Type B pancreatic cell (in vitro differentiated cells): ENCODE measurements at places on chromosomes 4 and X.

- peaks cover 15% of the 10 kb centered on the region for H3K36me3 ChIP-seq
- H3K27me3 ChIP-seq = no peaks in the 10 kb centered on the region
- peak overlapping the region; percentile 64 for H3K27ac ChIP-seq
- no peak for DNase-seq
Observed at GRCh38 chr4:30770049-30770549, 49.9 kb downstream of the PCDH7 start.

DNA sequence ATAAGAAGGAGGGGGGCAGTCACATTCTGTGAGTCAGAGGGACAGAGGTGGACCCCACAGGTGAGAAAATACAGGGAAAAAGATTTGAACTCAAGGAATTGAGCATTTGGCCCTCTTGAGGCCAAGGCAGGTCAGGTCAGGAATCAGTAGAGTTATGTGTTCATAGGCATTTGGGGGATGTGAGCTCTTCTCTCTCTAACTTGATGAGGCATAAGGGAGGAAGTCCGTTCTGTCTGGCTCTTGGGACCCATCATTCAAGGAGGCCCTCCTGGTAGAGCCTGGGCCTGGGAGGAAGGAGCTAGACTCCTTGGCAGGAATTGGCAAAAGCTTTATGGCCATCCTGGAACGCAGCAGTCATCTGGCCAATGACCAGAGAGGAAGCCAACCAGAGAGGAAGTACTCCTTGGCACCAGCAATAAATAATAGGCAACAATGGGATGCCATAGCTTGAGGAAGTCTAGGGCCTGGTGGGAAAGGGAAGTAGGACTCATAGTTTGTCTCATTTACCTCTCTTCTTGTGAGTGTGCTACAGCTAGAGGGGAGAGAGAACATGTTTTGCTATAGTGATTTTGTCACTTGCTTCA lies 53.0 kb downstream of the MSN start:
- DNase-seq = no peak
- no peaks in the 10 kb centered on the region for H3K4me1 ChIP-seq
- no peak overlapping the region for H3K27ac ChIP-seq
- peaks cover 6% of the 10 kb centered on the region for H3K36me3 ChIP-seq
- H3K27me3 ChIP-seq = no peaks in the 10 kb centered on the region

DNA sequence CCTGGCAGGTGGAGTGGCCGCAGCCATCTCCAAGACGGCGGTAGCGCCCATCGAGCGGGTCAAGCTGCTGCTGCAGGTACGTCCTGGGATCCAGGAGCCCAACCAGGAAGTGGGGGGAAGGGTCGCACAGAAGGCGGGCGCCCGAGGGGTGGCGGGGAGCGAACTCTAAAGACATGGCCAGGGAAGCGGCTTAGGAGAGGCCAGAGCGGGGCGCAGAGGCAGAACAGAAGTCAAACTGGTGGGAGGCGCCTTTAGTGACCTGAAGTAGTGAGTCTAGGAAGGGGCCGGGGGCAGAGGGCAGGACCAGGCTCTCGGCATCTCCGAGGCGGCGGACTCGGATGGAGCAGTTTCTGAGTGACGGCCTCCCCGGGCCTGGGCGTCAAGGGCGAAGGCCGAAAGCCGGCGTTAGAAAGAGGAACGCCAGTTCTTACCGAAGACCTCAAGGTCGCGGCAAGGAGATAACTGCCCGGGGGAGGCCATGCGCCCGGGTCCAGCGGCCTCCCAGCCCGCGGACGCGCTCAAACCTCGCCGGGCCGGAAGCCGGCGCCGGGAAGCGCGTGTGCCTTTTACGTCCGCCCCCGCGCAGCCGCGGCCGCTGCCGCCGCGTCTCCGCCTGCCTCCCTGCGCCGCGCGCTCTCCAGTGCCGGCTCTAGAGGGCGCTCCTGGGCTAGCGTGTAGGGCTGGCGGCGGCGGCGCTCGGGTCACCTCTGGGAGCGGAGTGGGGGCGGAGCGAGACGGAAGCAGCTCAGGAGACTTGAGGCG lies 488 bp downstream of the SLC25A5 start:
- peak overlapping the region; percentile 86 for H3K27ac ChIP-seq
- peak overlapping the region; percentile 90 for H3K4me3 ChIP-seq
- no peaks in the 10 kb centered on the region for H3K4me1 ChIP-seq
- peak; percentile 88 for DNase-seq
- H3K27me3 ChIP-seq = no peaks in the 10 kb centered on the region

DNA sequence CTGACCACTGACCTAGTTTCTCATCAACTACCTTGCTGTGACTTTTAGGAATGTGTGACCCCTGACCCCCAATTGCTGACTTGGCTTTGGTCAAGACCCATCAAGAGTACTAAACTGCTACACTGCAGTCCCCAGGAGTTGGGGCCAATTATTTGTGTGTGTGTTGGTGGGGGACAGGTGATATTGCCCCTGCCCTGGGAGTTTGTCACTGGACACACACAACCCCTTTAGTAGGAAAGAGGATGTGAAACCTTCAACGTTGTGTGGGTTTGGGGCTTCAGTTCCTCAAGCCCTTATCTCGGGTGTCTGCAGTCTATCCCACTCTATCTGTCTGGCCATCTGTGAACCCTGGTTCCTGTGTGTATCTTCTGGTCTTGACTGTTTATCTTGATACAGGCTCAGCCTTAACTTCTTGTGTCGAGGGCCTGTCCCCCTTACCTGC lies 6.5 kb downstream of the SASH3 start:
- H3K27ac ChIP-seq = no peak overlapping the region
- H3K4me3 ChIP-seq = no peak overlapping the region
- no peaks in the 10 kb centered on the region for H3K4me1 ChIP-seq

DNA sequence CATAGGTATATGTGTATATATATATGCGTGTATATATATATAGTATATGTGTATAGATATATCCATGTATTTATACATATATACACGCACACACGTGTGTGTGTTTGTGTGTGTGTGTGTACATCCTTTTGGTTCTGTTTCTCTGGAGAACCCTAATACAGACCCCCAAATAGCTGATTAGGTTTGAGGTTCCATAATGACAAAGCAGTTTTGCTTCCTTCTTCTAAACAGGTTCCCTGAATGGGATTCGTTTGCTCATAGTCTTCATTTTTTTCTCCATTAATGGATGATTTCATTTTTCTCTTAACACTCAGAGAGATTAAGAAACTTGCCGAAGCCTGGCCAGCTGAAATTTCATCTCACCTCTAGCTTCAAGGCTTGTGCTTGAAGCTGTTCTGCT lies 234.0 kb upstream of the BCOR start:
- H3K4me3 ChIP-seq = no peak overlapping the region
- no peaks in the 10 kb centered on the region for H3K4me1 ChIP-seq
- no peak overlapping the region for H3K27ac ChIP-seq
- no peaks in the 10 kb centered on the region for H3K36me3 ChIP-seq
- H3K27me3 ChIP-seq = no peaks in the 10 kb centered on the region
- DNase-seq = no peak

GRCh38 chr4:84394386-84394785 lies 104.7 kb downstream of the NKX6-1 start:
- no peak overlapping the region for H3K4me3 ChIP-seq
- H3K27ac ChIP-seq = no peak overlapping the region
- no peak for DNase-seq
- H3K36me3 ChIP-seq = no peaks in the 10 kb centered on the region

GRCh38 chr4:106691749-106692148 lies 323.2 kb upstream of the GIMD1 start:
- no peaks in the 10 kb centered on the region for H3K36me3 ChIP-seq
- no peak overlapping the region for H3K27ac ChIP-seq
- H3K4me1 ChIP-seq = no peaks in the 10 kb centered on the region
- DNase-seq = no peak
- H3K27me3 ChIP-seq = no peaks in the 10 kb centered on the region
- no peak overlapping the region for H3K4me3 ChIP-seq

DNA sequence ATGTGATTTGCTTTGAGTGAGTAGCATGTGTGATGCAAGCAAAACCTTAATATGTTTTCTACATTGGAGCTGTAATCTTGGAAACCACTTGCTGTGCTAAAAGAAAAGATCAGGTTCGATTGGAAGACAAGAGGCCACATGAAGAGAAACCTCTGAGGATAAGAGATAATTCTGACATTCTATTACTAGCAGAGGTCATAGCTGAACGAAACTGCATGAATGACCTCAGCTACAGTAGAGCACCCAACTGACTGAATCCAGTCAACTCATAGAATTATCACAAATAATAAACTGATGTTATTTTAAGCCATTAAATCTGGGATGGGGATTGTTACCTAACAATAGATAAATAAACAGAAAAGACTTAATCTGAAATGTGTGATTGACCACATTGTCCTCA lies 147.1 kb downstream of the CAMK2D start:
- no peak overlapping the region for H3K4me3 ChIP-seq
- no peaks in the 10 kb centered on the region for H3K4me1 ChIP-seq

DNA sequence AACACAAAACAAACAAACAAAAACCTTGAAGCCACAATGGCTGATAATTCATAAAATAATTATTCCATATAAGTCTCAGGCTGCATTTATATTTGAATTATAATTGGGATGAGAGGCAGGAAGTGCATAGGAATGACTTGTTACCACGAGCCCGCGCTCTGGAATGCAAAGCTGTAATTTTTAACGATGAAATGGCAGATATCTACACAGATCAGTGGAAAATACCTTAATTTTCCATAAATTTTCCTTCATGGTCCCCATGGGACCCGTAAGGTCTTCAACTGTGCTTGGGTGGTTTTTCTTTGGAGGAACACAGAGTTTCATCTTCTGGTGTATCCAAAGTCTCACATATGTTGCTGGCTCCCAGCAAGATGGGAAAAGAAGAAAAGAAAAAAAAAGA lies 226.8 kb downstream of the SHOX start:
- H3K4me1 ChIP-seq = peaks cover 6% of the 10 kb centered on the region
- no peak for DNase-seq
- H3K36me3 ChIP-seq = no peaks in the 10 kb centered on the region
- peaks cover 5% of the 10 kb centered on the region for H3K27me3 ChIP-seq
- no peak overlapping the region for H3K27ac ChIP-seq
- no peak overlapping the region for H3K4me3 ChIP-seq

DNA sequence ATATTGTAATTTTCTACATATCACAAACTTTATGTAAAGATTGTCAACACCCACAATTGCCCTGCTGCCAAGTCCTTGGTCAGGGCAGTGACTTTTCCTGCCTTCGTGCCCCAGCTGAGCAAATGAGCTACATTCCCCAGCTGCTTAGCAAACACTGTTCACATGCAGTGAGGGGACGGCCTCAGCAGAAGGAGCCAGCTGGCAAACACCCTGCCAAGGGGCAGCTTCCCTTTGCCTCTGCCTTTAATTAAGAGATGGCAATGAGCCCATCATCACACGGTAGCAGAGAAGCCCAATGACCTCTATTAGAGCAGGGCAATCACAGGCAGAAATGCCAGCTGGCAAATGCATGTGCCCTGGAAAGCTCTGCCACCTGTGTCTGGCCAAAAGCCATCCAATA lies 253.4 kb downstream of the EPHA5 start:
- DNase-seq = no peak
- H3K27ac ChIP-seq = no peak overlapping the region
- no peaks in the 10 kb centered on the region for H3K4me1 ChIP-seq
- no peak overlapping the region for H3K4me3 ChIP-seq
- H3K36me3 ChIP-seq = no peaks in the 10 kb centered on the region

DNA sequence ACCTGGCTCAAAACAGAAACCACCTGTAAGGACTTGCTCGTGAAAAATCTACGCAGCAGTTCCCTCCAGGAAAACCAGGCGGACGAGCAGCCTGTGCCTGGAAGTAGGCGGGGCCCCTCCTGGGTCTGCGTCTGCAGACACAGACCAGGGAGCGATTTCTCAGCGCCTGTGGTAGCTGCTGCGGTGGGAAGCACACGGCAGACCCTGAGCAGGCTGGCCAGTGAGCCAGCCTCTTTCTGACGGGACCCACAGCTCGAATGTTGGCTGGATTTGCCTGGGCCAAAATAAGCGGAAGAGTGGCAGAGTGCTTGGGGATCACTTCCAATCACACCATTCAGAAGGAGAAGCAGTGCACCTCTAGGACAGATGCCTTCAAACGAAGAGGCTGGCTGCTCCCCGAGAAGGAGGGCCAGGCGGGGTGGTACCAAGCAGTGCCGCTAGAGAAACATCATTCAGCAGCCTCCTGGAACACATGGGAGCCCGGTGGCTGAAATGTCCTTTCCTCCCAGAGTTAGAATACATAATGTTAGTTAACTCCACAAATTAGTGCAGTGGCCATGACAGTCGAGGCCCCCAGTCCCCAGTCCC lies 85.9 kb downstream of the GATB start:
- DNase-seq = no peak
- H3K27ac ChIP-seq = peak overlapping the region; percentile 66
- H3K36me3 ChIP-seq = peaks cover 7% of the 10 kb centered on the region
- no peaks in the 10 kb centered on the region for H3K27me3 ChIP-seq

DNA sequence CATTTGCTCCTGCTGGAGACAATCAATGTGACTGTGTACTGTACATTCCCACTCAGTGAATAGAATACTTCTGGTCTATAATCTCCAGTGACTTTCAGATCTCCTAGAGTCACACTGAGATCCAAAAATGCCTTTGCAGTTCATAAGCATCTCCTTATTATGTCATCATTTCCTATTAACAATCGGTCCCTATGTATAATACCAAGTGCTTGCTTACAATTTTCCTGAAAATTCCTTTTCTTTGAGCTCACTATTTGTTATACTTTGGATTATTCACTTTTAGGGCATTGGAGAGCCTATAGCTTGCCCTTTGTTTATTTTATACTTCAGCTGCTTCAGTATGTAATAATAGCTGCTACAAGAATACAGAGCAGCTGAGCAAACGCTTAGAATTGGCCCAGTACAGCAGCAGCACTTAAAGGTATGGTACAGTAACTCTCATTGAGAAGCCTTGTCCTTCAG lies 313.0 kb downstream of the DCTD start:
- no peaks in the 10 kb centered on the region for H3K27me3 ChIP-seq
- H3K4me3 ChIP-seq = no peak overlapping the region

GRCh38 chr4:111572470-111572869 lies 572.8 kb upstream of the FAM241A start:
- H3K27me3 ChIP-seq = no peaks in the 10 kb centered on the region
- H3K4me3 ChIP-seq = no peak overlapping the region
- no peak for DNase-seq
- H3K36me3 ChIP-seq = no peaks in the 10 kb centered on the region

DNA sequence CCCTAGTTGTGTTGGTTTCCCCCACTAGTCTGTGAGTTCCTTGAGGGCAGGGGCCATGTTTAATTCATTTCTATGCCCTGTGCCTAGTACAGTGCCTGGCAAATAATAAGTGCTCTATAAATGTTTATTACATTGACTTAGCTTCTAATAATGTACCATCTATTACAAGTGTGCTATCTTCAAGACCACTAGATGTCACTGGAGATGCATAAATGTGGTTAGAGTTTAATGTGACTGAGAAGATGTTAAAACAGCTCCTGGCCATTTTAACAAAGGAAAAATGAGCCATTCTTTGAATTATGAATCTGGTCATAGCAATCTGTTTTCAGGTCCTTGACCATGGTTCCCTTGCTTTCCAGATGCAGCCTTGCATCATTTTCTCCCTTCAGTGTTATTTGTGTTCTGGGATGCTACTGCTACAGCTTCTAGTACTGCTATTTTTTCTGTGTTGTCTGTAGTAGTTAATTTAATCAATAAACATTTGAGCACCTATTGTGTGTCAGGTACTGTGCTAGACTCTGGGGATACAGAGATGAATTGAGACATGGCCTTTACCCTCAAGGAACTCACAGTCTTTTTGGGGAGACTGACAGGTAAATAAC lies 43.2 kb downstream of the SLC9A6 start:
- H3K27ac ChIP-seq = no peak overlapping the region
- peaks cover 4% of the 10 kb centered on the region for H3K36me3 ChIP-seq

GRCh38 chr4:6235901-6236640 lies 33.6 kb upstream of the WFS1 start:
- no peak overlapping the region for H3K4me3 ChIP-seq
- peaks cover 5% of the 10 kb centered on the region for H3K4me1 ChIP-seq
- no peak for DNase-seq
- H3K36me3 ChIP-seq = no peaks in the 10 kb centered on the region
- peaks cover 12% of the 10 kb centered on the region for H3K27me3 ChIP-seq
